ENCODE measurements at places on chromosomes 16 and 17. TPM values are rescaled to one million over a fixed set of nuclear protein-coding genes. Genes with fewer than 3 reads are reported as not detected.

SLFN12L gene
- total RNA-seq = 0.13 TPM

CCDC78 gene
- total RNA-seq = 0.18 TPM

DNA sequence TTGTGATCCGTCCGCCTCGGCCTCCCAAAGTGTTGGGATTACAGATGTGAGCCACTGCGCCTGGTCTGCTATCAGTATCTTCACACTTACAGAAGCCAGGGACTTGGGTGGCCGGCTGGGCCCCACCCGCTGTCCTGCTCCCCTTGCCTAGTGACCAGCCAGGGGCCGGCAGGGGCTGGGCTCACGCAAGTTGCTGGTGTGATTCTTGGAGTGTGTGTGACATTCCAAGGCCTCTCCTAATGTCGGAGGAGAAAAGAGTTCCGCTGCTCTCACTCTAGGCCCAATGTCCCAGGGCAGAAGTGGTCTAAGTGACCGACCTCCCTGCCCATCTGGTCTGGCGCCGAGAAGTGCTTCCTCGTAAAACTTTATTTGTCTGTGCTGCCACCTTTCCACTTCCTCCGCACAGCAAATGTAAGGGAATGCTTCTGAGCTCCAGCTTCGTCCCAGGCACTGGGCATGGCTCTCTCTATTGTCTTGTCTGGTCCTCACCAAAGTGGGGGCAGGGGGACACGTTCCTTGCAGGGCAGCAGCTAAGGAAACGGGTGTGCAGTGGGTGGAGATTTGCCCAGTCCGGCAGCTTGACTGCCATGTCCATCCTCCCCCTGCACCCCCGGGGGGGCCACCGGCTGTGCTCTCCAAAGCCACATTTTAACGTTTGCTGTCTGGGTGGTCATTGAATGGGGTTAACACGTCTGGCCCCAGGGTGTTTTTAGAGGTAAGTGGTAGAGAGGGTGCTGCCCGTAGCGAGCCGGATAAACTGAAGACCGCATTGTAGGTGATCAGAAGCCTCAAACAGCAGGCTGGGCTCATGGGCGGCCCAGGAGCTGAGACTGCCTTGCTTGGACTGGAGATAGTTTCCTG lies 7.8 kb upstream of the GSE1 start:
- no peak for DNase-seq
- no peak overlapping the region for H3K27ac ChIP-seq
- H3K27me3 ChIP-seq = no peaks in the 10 kb centered on the region
- no peak overlapping the region for H3K4me3 ChIP-seq

DNA sequence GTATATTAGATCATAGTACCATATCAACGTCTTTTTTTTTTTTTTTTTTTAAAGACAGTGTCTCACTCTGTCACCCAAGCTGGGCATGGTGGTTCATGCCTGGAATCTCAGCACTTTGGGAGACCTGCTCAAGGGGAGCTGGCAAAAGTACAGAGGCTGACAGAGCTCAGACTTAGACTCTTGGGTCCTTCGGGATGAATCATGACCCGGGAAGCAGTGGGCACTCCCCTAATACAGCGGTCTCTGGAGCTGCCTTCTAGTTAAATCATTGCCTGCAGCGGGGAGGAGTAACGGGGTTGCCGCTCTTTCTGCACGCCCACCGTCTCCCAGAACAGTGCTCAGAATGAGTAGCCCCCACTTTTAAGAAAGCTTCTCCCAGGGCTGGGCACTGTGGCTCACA lies 174.4 kb downstream of the CPPED1 start:
- no peak for DNase-seq
- H3K36me3 ChIP-seq = no peaks in the 10 kb centered on the region
- no peak overlapping the region for H3K27ac ChIP-seq
- H3K4me1 ChIP-seq = no peaks in the 10 kb centered on the region

- no peaks in the 10 kb centered on the region for H3K27me3 ChIP-seq
- peaks cover 17% of the 10 kb centered on the region for H3K4me1 ChIP-seq
- H3K4me3 ChIP-seq = no peak overlapping the region
- no peak for DNase-seq
These were observed 28.5 kb downstream of the TNS4 start for GRCh38 chr17:40472733-40473452.

GRCh38 chr17:13518261-13519000 lies 83.3 kb downstream of the HS3ST3A1 start:
- H3K27me3 ChIP-seq = no peaks in the 10 kb centered on the region
- no peak overlapping the region for H3K4me3 ChIP-seq
- DNase-seq = peak; percentile 25

DNA sequence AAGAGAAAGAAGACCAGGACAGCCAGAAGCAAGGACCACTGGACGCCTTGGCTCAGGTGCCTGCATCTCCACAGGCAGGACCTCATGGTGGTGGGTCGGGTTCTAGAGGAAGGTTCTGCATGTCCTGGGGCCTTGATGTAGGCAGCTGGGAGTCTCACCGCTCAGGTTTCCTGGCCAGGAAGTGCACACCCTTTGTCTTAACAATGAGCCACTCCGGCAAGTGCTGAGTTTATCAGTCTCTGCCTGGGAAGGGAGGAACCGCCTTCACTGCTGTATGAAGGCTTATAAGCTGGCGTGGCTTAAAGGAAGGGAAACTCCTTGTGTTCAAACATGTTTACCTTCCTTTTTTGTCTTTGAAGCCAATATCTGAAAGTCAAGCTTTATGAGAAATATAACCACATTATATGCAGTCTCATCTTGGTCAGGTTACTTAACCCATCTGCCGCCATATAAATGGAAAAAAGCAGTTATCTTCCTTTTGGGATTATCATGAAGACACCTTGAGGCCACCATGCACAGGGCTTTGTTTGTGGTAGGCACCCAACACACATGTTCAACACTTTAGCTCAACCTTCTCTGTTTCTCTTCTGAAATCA lies at the start of gene ST6GALNAC1:
TSS of gene ST6GALNAC1 (minus strand) at position 205 of the 596 bp plus-strand sequence. CDS start at position 86, 119 bp downstream.
- no peak for DNase-seq
- H3K36me3 ChIP-seq = no peaks in the 10 kb centered on the region
- H3K4me1 ChIP-seq = no peaks in the 10 kb centered on the region
- no peak within 1 kb of the TSS for H3K27ac ChIP-seq
- peaks cover 4% of the 10 kb centered on the region for H3K27me3 ChIP-seq

DNA sequence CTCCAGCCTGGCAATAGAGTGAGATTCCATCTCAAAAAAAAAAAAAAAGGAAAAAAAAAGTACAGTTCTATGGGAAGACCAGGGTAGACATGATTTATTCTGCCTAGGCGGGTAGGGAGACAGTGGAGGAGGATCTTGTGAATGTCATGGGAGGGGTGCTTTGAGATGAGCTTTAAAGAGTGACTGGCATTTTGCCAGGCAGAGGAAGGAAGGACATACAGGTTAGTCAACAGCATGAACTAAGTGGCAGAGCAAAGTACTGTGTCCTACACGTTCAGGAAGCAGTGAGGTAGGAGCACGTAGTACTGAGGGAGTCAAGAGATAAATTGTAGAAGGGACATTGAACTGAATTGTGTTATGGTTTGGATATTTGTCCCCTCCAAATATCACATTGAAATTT lies 451.5 kb downstream of the TOX3 start:
- no peaks in the 10 kb centered on the region for H3K36me3 ChIP-seq
- no peak overlapping the region for H3K4me3 ChIP-seq
- no peaks in the 10 kb centered on the region for H3K27me3 ChIP-seq
- H3K4me1 ChIP-seq = no peaks in the 10 kb centered on the region
- H3K27ac ChIP-seq = no peak overlapping the region
- DNase-seq = no peak

GRCh38 chr17:63140255-63140654 lies 174.2 kb downstream of the TANC2 start:
- H3K4me3 ChIP-seq = no peak overlapping the region
- no peaks in the 10 kb centered on the region for H3K27me3 ChIP-seq
- DNase-seq = peak; percentile 83
- H3K4me1 ChIP-seq = peaks cover 11% of the 10 kb centered on the region

DNA sequence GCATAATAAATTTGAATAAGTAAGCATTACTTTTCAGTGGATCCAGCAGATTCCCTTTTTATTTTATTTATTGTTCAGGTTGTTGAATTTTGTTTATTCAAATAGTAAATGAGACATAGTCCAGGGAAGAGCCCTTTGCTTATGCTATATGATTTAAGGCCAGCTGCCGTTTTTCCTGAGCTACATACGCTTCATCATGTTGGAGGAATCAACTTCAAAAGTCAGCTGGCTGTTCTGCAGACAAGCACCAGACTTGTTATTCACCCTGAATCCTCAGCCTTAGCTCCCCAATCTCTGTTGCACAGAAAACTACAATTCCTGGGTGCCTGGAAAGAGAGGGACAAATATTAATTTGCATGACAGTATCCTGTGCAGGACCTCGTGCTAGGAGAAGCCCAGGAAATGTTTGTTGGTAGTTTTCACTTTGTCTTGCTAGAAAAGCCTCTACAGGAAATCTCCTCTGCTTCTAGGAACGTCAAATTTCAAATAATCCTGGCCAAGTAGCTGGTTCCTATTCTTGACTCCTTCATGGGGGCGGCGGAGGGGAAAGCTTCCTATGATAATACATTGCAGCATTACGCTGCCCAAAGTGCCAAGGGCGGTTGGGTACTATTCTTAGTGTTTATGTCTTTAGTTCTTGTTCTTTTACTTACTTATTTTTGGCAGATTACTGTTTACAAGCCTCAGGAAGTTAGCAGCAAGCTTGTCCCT lies 101.6 kb downstream of the PRKCA start:
- no peak overlapping the region for H3K4me3 ChIP-seq
- no peak overlapping the region for H3K27ac ChIP-seq
- peaks cover 3% of the 10 kb centered on the region for H3K27me3 ChIP-seq

DNA sequence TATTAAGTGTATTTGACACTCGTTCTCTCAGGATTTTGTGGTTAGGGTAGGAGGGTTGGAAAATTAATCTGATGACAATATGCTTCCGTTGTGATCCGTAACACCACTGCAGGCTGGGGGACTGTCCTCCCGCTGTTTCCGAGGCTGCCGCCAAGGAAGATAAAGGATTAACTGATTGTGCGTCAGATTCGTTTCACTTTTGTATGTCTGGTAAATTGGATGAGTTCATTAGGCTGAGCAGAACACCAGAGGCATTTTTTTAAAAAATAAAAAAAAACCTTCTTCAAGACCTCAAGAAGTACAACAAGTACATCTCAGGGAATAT lies 486.7 kb upstream of the SALL1 start:
- no peak overlapping the region for H3K27ac ChIP-seq
- H3K27me3 ChIP-seq = peaks cover 4% of the 10 kb centered on the region
- H3K4me1 ChIP-seq = no peaks in the 10 kb centered on the region
- no peak for DNase-seq
- no peak overlapping the region for H3K4me3 ChIP-seq

DNA sequence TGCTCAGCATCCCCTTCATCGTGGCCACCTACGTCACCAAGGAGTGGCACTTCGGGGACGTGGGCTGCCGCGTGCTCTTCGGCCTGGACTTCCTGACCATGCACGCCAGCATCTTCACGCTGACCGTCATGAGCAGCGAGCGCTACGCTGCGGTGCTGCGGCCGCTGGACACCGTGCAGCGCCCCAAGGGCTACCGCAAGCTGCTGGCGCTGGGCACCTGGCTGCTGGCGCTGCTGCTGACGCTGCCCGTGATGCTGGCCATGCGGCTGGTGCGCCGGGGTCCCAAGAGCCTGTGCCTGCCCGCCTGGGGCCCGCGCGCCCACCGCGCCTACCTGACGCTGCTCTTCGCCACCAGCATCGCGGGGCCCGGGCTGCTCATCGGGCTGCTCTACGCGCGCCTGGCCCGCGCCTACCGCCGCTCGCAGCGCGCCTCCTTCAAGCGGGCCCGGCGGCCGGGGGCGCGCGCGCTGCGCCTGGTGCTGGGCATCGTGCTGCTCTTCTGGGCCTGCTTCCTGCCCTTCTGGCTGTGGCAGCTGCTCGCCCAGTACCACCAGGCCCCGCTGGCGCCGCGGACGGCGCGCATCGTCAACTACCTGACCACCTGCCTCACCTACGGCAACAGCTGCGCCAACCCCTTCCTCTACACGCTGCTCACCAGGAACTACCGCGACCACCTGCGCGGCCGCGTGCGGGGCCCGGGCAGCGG lies 3.2 kb downstream of the UTS2R start:
- DNase-seq = no peak
- no peak overlapping the region for H3K4me3 ChIP-seq

- no peak overlapping the region for H3K4me3 ChIP-seq
- no peak overlapping the region for H3K27ac ChIP-seq
- DNase-seq = no peak
- no peaks in the 10 kb centered on the region for H3K36me3 ChIP-seq
- H3K27me3 ChIP-seq = peaks cover 2% of the 10 kb centered on the region
These were observed 70.5 kb downstream of the DNAH17 start for GRCh38 chr17:78506454-78507309.

Data from muscle of leg (tissue), 16 donors.